ENCODE measurements at places on chromosomes 5 and 9.

GRCh38 chr9:29211580-29212396 is 1638.5 kb upstream of the C9orf72 start:
- no peak for DNase-seq

- DNase-seq = no peak
Observed at GRCh38 chr5:16853518-16853917, 82.6 kb downstream of the MYO10 start.

- DNase-seq = no peak
Observed at GRCh38 chr5:178162481-178162880, 8.8 kb upstream of the NHP2 start.

DNA sequence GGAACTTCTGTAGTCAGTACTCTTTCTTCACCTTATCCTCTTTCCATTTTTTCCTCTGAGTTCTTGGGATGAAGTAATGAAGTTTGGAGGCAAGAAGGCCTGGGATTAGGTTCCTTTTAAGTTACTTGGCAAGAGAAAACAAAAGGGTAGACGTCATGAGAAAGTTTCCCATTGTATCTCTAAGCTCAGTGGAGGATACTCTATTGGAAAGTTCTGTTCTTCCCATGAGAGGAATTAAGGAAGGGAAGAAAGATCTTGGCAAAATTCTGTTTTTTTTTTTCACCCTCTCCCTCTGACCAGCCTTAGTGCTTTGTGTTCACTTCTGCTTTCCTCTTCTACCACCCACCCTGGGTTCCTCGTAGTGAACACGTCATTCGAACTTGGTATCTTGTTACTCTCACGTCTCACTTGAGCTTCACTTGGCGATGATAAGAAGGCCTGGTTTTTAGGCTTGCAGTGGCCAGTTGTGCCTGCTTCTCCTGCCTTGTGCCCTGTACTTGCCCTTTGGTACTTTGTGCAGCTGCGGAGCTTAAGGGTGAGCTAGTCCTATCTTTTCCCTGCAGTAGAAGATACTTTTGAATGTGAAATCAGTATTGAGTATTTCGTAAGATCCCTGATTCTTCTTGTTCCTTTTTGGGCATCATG is 67.0 kb downstream of the ARHGAP26 start:
- no peak for DNase-seq

GRCh38 chr5:5930561-5930960 is 447.8 kb downstream of the MED10 start:
- no peak for DNase-seq

GRCh38 chr9:86955561-86955960 is 8.3 kb upstream of the GAS1 start:
- no peak for DNase-seq
